ENCODE measurements at places on chromosomes 3 and 15.

DNA sequence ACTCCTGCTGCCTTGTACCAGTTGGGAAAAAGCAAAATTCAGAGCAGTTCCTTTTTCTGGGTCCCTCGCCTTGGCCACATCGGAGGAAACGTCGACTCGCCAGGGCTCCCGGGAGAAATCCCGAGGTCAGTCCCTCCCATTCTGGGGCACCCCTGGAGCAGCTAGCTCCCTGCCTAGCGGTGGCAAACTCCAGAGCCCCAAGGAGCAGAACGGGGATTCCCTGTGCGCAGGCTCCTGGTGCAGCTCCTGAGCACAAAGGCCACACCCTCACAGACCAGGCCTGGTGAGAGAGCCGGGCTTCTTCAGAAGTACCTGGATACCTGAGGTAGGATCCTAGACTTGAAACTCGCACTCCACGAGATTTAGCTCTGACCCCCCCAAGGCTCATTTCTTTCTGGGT is 2.6 kb downstream of the LRRC3B start:
- no peaks in the 10 kb centered on the region for H3K36me3 ChIP-seq
- H3K4me3 ChIP-seq, result no peak overlapping the region
- H3K4me1 ChIP-seq, result no peaks in the 10 kb centered on the region
- DNase-seq, result no peak

DNA sequence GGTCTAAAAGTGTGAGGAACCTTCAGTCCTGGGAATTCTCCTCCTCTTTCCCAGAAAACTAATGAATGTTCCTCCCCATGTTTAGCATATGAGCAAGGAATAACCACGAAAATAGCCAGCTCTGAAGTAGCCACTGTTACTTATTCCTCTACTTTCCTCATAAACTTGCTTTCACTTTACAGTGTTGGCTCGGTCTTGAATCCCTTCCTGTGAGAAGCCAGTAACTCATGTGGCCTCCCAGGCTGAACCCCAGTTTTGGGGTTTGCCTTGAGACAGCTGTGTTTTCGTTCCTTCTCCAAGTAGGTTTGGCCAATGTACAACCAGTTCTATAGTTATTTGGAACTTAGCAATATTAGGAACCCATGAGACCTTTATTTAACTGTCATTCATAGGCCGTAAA is 195.0 kb downstream of the CNTN6 start:
- no peaks in the 10 kb centered on the region for H3K4me1 ChIP-seq
- no peak for DNase-seq
- H3K27ac ChIP-seq, result no peak overlapping the region
- H3K27me3 ChIP-seq, result no peaks in the 10 kb centered on the region
- no peak overlapping the region for H3K4me3 ChIP-seq

DNA sequence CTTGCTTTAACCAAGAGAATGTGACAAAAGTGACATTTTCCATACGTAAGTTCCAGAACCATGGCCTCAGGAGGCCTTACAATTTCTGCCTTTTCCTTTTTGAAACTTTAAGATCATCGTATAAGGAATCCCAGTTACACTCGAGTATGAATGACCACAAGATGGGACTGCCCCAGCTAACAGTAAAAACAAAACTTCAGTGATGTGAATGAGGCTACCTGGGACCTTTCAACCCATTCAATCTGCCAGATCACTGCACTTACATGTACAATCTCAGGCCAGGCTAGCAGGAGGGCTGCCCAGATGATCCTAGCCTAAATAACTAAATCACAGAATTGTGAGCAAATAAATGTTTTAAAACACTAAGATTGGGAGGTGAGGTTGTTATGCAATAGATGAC is 328.8 kb downstream of the CNTN6 start:
- no peak overlapping the region for H3K27ac ChIP-seq
- H3K27me3 ChIP-seq, result no peaks in the 10 kb centered on the region
- H3K4me3 ChIP-seq, result no peak overlapping the region
- no peaks in the 10 kb centered on the region for H3K36me3 ChIP-seq
- no peak for DNase-seq

DNA sequence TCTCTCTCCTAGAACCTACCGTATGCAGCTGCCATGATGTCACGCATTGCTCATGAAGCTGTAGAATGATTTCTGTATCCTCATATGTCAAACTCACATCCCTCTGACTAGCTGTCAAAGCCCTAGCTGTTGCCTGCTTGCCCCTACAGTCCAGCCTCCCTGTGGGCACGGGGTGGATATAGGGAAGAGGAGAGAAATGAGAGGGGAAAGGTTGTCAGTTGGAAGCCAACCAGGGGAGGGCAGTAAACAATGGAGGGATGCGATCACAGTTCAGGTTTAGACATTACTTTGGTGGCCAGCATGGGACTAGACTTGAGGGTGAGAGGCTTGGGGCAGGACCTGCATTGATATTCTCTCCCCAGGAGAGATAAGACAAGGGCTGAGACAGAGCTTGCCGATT is 1.7 kb upstream of the HDGFL3 start:
- H3K4me3 ChIP-seq, result no peak overlapping the region
- H3K4me1 ChIP-seq, result no peaks in the 10 kb centered on the region
- no peak for DNase-seq
- no peak overlapping the region for H3K27ac ChIP-seq
- peaks cover 5% of the 10 kb centered on the region for H3K27me3 ChIP-seq

DNA sequence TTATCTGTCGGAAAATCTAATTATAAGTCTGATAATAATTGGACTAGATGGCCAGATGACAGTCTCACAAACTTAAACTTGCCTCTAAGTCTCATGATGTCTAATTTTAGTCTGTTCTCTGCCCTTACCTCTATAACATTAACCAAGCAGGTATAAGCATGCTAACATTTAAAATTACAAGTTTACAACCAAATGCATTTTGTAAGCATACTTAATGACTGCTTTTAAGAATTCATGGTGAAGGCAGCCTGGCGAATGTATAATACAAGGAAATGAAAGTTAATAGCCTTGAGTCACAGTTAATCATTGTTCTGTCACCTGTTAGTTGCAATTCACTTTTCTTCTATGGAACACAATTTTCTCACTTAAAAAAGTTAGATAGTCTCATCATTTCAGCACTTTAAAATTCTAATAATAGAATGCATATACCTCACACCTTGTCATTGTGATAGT is 16.5 kb downstream of the BCHE start:
- no peaks in the 10 kb centered on the region for H3K4me1 ChIP-seq
- H3K36me3 ChIP-seq, result no peaks in the 10 kb centered on the region
- H3K4me3 ChIP-seq, result no peak overlapping the region

- H3K36me3 ChIP-seq, result peaks cover 3% of the 10 kb centered on the region
- H3K27ac ChIP-seq, result peak overlapping the region; percentile 38
- DNase-seq, result no peak
- H3K4me1 ChIP-seq, result no peaks in the 10 kb centered on the region
Observed at GRCh38 chr15:41259546-41260189, 28.6 kb downstream of the CHP1 start.

DNA sequence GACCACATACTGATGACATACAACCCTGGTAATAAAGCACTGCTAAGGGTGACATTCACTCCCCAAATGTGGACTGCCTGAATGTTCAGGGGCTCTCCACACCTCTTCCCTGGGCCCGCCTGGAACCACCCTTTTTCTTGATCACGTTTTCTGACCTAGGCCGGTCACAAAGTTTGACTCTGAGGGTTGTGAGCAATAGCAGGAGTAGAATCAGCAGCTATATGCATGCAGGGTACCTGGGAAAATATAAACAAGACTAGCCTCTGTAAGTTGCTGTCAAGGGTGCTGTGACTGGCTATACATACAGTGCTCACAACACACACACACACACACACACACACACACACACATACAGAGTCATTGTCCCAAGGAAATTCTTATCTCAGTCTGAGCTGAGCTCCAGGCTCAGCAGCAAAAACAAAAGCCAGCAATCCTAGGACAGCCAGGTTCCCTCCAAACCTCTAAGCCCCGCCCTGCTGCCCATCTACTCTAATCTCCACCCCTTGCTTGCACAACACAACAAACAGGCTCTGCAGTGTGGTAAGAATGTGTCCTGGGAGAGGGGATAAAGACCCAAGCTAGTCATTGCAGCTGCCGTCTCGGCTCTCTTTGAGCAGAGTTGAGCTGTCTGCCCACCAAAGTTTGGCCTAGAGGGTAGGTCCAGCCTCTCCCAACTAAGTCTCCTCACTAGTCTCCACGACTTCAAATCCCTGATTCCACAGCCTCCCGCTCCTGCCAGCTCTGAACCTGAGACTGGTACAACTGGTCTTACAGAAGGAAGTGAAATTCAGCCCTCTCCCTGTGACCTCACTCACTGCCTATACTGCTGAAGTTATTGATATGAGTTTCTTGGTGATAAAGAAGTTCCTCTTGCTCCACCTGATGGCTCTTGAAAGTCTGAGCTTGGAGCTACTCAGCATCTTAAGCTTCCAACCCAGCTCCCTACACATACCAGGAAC is 2.2 kb downstream of the BMF start:
- H3K27ac ChIP-seq, result peak overlapping the region; percentile 83
- H3K4me3 ChIP-seq, result no peak overlapping the region

DNA sequence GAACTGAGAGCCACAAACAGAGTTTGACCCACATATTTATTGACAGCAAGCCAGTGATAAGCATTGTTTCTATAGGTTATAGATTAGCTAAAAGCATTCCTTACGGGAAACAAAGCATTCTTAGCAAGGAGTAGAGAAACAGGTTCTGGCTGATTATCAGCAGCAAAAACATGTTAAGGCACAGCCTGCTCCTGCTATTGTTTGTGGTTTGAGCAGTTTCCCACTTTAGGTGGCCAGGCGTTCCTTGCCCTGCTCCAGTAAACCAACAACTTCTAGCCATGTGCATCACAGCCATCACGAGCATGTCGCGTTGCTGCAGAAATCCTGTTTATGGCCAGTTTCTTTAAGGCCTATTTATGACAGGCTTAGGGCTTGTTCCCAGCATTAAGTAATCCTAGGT is 44.7 kb upstream of the C2CD4B start:
- DNase-seq, result no peak
- H3K36me3 ChIP-seq, result no peaks in the 10 kb centered on the region
- no peaks in the 10 kb centered on the region for H3K4me1 ChIP-seq

DNA sequence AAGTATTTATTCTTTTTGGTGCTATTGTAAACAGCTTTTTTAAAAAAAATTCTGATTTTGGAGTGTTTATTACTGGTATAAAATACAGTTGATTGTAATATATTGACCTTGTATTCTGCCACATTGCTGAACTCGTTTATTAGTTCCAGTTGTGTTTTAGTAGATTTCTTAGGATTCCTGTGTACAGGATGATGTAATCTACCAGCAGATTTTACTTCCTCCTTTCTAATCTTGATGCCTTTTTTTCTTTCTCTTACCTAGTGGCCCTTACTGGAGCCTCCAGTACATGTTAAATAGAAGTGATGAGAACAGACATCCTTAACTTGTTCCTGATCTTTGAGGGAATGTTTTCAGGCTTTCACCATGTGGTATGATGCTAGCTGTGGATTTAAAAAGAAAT is 70.4 kb upstream of the KY start:
- H3K4me1 ChIP-seq, result no peaks in the 10 kb centered on the region
- H3K4me3 ChIP-seq, result no peak overlapping the region
- no peaks in the 10 kb centered on the region for H3K36me3 ChIP-seq
- H3K27ac ChIP-seq, result no peak overlapping the region

DNA sequence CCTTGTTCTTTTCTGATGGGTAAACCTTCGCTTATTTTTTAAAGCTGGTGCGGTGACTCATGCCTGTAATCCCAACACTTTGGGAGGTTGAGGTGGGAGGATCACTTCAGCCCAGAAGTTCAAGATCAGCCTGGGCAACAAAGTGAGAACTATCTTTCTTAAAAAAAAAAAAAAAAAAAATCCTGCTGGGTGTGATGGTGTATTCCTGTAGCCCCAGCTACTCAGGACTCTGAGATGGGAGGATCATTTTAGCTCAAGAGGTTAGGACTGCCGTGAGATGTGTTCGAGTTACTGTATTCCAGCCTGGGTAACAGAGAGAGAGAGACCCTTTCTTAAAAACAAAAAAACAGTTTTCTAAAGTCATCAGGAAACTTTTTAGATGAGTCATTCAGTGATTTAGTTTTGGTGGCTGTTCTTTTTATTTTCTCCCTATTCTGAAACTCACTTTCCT is 37.7 kb downstream of the SLMAP start:
- no peak overlapping the region for H3K27ac ChIP-seq
- no peaks in the 10 kb centered on the region for H3K27me3 ChIP-seq
- H3K36me3 ChIP-seq, result no peaks in the 10 kb centered on the region
- no peak for DNase-seq
- no peak overlapping the region for H3K4me3 ChIP-seq

- H3K36me3 ChIP-seq, result no peaks in the 10 kb centered on the region
- no peak overlapping the region for H3K27ac ChIP-seq
- H3K4me3 ChIP-seq, result no peak overlapping the region
- H3K4me1 ChIP-seq, result no peaks in the 10 kb centered on the region
- no peak for DNase-seq
Observed at GRCh38 chr15:68646156-68646555, 67.4 kb downstream of the CORO2B start.

- no peaks in the 10 kb centered on the region for H3K27me3 ChIP-seq
- H3K4me3 ChIP-seq, result peak overlapping the region; percentile 89
- DNase-seq, result no peak
- no peak overlapping the region for H3K27ac ChIP-seq
- peaks cover 16% of the 10 kb centered on the region for H3K4me1 ChIP-seq
- no peaks in the 10 kb centered on the region for H3K36me3 ChIP-seq
Observed at GRCh38 chr15:69415381-69415780, 1.2 kb downstream of the KIF23 start.

DNA sequence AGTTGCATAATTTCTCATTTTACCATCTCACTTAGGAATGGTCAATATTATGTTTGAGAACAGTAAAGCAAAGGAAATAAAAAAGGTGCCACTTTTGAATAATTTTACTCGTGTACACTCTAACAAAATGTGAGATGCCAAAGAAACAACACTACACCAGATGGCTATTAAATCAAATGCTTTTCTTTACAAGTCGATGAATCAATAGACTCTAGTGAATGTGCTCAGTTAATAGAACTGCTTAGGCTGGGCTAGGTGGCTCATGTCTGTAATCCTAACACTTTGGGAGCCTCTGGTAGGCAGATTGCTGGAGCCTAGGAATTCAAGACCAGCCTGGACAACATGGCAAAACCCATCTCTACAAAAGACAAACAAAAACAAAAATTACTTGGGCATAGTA is 87.9 kb downstream of the ZNF609 start:
- H3K36me3 ChIP-seq, result no peaks in the 10 kb centered on the region
- H3K4me1 ChIP-seq, result no peaks in the 10 kb centered on the region
- no peak overlapping the region for H3K4me3 ChIP-seq
- no peak for DNase-seq

DNA sequence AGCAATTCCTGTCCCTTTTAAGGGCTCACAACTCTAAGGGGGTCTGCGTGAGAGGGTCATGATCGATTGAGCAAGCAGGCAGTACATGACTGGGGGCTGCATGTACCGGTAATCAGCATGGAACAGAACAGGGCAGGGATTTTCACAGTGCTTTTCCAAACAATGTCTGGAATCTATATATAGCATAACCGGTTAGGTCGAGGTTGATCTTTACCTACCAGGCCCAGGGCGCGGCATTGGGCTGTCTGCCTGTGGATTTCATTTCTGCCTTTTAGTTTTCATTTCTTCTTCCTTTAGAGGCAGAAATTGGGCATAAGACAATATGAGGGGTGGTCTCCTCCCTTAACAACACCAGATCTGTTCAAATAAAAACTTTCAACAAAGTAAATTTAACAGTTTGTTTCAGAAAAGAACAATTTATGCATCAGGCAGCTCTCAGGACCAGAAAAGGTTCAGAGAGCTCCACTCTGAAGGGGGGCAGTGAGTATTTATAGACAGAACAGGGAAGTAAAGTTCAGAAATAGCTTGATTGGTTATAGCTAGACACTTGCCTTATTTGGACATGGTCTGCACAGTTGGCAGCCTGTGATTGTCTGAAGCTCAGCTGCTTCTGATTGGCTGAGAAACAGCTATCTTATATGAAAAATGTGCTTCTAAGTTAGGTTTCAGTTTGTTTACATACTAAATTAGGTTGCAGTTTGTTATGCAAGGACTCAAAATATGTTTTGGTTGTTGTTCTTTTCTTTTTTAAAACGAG is 17.2 kb upstream of the B4GALT4 start:
- H3K36me3 ChIP-seq, result no peaks in the 10 kb centered on the region
- no peak overlapping the region for H3K4me3 ChIP-seq
- peaks cover 12% of the 10 kb centered on the region for H3K4me1 ChIP-seq
- no peak for DNase-seq
- H3K27ac ChIP-seq, result no peak overlapping the region

All from left lung (tissue), 14 donors.